ENCODE measurements at places on chromosomes 1 and 21.

DNA sequence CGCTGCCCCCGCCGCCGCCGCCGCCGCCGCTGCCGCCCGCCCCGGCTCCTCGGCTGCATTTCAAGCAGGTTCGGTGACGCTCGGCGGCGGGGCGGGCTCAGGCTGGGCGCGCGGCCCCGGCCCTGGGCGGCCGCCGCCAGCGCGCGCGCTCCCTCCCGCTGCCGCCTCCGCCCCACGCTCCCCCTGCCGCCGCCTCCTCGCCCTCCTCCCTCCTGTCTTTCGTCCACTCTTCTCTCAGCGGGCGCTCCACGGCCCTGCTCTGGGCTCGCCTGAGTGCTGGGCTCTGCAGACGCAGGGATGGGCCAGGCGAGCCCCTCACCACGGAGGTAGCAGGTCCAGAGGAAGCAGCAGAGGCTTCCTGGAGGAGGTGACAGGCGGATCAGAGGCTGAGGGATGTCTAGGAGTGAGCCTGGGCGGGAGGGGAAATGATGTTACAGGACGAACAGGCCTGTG, at the start of gene LRP8:
LRP8 (minus strand) TSS at position 62 of the 453 bp plus-strand sequence. CDS start 158 bp downstream, outside the sequence.
- peak; percentile 75 for DNase-seq

- peak; percentile 74 for DNase-seq
Measured at GRCh38 chr1:110155878-110156522, 5.7 kb downstream of the SLC6A17 start.

- no peak for DNase-seq
Measured at GRCh38 chr21:15752763-15753407, 23.1 kb downstream of the USP25 start.

- DNase-seq = peak; percentile 45
Measured at GRCh38 chr1:186482661-186483255, 21.8 kb upstream of the PDC start.

GRCh38 chr1:204498981-204499380, 4.4 kb upstream of the PIK3C2B start:
- DNase-seq = no peak

DNA sequence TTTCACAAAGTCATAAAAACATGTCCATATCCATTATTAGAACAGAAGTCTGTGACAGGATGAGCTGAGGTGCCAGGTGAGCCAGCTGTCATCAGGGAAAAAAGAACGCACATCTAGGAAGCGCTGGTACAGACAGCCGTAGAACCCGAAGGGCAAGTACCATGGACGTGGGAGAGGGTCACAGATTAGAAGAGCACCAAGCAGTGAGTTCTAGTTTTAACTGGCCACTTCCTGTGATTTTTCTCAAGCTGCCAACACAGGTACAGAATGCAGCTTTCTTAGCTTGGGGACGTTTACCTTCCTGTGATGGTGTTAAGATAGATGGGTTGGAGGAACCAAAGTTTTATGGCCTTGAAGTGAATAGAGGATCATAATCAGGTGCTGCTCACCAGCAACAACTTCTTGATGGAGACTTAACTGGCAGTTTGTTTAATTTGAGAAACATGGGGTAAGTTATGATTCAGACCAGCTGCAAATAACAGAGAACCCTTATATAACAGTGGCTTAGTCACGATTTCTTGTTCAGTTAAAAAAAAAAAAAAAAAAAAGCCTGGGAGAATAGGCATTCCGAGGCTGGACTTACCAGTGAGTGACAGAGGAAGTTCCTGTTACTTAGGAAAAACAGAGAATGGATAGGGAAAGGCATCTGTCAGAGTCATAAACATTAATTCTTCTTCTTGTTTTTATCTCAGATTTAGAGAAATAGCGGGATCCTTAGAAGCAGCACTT, 30.9 kb downstream of the AGT start:
- DNase-seq = no peak

DNA sequence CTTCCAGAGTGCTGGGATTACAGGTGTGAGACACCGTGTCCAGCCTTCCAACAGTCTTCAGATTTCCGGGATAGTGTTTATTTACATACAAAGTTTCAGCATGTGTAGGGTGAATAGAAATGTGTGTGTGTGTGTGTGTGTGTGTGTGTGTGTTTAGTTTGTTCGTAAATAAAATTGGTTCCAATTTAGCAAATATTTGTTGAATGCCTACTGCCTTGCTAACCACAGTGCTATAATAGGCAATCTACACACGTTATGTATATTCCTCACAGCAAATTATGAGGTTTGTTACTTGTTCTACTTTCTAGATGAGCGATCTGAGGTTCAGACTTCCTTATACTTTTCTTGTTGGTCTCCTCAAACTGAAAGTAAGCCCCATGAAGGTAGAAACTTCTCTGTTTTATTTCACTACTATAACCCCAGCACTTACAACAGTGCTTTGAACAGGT, 32.8 kb upstream of the EPS15 start:
- DNase-seq = no peak

- DNase-seq = no peak
Measured at GRCh38 chr1:167416506-167416905, 101.8 kb downstream of the CD247 start.

DNA sequence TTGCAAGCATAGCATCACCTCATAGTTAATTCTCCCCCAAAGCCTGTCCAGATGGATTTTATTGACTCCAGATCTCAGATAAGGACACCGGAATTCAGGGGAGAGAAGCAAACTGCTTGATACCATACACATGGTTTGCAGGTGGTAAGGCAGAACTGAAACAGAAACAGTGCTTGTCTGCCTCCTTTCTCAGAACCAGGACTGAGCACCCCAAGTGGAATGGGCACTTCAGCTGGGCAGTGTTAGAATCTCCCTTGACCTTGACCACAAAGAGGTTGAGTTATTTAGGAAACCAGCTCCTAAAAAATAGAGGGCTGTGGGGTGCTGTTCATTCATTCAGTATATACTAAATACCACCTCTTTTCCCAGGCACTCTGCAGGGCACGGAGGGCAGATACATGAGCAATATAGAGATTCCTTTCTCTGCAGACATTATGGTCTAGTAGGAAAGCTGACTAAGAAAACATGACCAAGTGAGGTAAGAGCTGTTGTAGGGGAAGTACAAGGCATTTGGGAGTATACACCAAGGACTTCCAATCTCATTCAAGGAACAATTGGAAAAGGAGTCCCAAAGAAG, 185.2 kb downstream of the C1orf94 start:
- no peak for DNase-seq

GRCh38 chr1:245266105-245266504, 111.3 kb downstream of the KIF26B start:
- DNase-seq = no peak

DNA sequence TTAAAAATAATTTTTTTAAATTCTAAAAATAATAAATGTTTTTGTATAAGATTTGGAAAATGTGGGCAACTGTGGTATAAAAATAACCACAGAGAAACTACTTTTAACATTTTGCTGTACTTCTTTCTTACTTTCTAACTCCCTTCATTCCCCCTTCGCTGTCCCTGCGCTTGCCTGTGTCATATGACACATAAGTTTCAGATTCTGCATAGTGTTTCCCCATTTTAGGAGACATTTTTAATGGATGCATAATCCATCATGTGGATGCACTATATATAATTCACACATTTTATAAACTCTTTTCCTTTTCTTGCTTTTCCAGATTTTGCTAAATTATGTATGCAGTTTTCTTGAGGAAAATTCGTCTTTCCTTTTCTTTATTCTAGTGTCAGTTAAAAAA, 16.3 kb downstream of the ATG4C start:
- no peak for DNase-seq

DNA sequence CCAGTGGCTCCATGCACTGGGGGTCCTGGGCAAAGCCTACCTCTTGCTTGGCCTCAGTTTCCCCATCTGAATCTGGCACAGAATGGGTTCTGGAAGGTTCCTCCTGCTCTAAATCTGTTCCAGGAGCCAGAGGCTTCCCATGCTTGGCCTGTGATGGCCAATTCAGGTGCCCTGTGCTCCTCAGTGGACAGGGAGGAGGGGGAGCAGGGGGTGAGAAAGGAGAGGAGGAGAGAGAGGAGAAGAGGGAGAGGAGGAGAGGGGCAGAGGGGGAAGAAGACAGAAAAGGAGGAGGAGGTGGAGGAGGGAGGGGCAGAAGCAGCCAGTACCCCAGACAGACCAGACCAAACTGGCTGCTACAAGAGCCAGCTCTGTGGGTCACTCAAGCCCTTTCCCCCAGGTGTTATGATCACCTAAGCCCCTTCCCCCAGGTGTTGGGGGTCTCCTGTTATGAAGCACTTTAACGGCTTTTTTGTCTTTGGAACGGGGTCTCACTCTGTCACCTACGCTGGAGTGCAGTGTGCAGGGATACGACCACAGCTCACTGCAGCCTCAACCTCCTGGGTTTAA, 43.7 kb downstream of the TRIM11 start:
- no peak for DNase-seq

- no peak for DNase-seq
Measured at GRCh38 chr1:202172015-202172355, 11.6 kb upstream of the PTPN7 start.

DNA sequence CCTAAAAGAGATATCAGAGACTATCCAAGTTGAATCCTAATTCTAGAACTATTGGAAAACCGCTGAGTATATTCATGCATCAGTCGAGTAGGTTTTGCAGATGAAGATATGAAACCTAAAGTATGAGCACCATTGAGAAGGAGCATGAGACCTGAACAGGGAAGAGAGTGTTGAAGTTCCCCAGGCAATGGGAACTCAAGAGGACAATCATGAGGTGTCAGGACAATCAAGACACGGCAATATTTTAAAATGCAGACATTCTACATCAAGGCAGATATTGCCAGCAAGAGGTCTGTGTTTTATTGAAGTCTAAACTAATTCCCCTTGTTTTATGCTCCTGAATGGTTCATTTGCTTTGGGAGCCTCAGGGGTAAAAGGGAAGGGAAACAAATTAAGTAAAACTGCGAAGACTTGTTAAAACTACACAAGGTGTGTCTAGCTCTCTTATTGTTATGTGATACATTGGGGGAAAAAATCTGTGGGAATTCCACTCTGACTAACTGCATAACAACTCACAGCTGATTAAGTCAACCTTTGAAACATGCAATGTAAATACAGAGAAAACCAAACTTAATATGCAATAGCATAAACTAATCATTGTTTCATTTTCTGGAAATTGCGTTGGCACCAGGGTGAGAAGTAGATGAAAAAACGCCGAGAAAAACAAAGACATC, 347.9 kb upstream of the ADGRL2 start:
- DNase-seq = no peak

DNA sequence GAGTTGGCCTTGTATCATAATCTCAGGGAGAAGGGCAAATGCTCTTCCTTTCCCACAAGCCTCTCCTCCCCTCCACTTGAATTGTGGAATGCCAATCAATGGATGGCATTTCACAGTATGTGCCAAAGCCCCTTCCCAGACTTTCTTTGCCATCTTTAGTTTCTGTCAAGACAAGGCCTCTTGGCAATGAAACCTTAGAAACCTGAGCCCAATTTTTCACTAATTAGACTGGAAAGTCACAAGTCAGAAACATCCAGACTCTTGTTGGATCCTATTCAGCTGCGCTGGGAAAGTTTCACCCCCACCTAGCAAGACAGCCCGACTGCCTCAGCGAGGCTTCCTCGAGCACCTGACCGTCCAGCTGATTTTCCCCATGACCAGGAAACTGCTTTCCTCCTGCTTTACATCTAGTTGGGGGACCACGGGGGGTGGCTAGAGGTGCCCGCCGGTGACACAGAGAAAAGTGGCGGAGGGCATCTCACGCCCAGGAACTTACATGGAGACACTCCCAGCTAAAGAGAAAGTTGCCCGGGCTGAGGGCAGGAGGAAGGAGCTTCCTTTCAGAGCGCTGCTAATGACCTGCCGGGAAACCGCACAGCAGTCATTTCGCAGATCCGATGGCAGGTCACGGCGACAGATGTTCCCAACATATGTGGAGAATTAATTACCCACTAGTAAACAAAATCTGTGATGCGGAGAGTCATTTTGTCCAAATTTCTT, 302.6 kb upstream of the RRP15 start:
- DNase-seq = no peak

DNA sequence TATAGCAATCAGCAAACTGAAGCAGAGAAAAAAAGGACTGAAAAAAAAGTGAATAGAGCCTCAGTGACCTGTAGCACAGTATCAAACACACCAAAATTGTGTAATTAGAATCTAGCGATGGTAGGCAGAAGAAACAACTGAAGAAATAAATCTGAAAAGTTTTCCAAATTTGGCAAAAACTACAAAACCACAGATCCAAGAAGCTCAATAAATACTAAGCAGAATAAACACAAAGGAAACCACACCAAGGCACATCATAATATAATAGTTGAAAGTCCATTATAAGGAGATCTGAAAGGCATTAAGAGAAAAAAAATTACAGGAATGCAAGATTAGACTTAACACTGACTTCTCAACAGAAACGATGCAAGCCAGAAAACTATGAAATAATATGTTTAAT, 7.1 kb upstream of the IL12RB2 start:
- no peak for DNase-seq

Measured in adrenal gland (tissue), 19 donors.